ENCODE measurements at places on chromosomes 4 and X.

- no peak for DNase-seq
Observed at GRCh38 chrX:11666952-11667685, 1.4 kb upstream of the ARHGAP6 start.

DNA sequence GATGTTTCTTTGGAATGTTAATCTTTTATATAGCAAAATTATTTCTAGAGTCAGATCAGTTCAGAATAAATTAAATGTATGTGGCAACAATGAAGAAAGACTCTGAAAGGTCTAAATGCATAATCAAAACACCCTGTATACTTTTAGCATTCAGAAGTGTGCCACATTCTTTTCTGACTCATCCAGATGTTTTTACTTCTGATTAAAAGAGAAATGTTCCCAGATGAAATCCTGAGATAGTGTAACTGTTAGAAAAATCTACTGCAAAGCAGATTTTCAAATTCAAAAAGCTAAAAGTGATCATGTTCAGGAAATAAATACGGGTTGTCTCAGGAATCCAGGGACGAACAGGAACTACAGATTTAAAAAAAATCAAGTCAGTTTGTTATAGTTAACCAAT, 241.4 kb downstream of the GRIA3 start:
- DNase-seq = no peak

- peak; percentile 1 for DNase-seq
Observed at GRCh38 chrX:39969099-39969818, 128.5 kb downstream of the BCOR start.

DNA sequence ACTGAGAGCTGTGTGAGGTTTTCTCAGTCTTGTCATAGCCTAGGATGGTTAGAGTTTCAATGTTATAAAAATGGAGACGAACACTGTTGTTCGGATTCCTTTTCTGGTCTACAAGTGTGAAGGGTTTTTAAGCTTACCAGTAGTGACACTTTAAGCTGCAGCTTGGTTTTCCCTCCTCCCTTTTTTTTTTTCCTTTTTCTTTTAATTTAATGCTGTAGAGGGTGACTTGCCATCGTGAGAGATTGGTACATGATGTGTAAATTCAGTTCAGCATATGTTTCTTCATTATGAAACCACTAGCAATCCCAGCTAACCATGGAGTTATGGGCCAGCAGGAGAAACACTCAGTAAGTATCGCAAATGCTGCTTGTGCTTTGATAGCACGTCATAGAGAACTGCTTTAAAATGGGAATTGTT, 165.0 kb downstream of the RAPGEF2 start:
- no peak for DNase-seq

DNA sequence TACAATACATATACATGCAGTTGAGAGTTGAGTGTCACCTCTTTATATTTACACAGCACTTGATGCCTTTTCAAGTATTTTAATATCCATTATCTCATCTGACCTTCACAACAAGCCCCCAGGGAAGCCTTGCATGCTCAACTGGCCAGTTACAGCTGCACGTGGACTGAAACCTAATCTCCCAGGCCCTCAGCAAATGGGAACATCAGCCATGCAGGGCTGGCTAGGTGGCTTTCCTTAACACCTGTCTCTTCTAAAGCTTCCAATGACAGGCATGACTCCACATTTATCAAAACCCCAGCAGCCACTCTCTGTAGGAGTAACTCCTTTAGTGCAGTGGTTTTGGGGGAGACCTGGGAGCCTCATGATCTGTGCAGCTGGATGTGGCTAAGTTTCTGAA, 56.4 kb downstream of the PHKA2 start:
- DNase-seq = no peak

GRCh38 chr4:104489731-104490095, 5.0 kb downstream of the CXXC4 start:
- DNase-seq = no peak

DNA sequence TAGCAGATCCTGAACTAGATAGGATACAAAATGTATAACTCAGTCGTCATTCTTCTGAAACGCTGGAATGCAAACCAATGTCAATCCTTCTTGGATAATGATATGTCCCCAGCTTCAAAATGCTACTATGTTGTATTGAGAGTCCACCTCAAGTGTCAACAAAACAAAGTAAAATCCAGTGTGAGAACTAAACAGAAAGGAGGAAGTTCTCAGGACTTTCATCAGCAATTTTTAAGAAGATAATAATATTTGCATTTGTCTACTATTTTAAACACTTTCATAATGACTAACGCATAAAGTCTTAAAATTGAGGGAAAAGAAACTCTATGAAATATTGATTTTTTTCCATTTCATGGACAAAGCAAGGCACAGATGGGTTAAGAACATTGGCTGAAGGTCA, 36.3 kb downstream of the SOD3 start:
- DNase-seq = no peak

DNA sequence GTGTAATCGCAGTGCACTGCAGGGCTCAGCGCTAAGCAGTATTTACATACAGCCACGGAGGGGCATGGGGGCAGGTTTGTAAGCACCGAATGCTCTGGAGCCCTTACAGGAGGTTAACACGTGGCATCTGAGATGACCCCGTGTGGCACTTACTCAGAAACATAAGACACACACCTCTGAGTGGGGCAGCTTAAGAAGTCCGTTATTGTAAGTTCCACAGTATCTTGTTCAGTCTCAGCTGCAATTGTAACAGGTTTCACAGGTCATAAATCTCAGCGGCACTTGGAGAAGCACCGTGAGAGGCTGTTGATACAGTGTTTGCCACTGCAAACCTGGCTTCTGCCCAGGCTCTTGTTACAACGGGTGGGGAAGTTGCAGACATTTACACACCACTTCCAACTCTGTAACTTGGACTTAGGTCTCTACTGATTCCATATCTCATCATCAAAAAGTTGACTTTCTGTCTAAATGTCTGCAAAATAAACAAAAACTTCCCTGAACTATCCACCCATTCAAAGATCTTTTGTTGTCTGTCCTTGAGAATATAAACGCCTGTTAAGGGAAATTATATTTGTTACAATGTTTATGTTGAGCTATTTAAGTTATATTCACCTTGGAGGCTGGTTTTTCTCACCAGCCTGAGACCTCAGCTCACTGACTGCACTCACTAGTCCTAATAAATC, 10.3 kb downstream of the CPLX1 start:
- no peak for DNase-seq

DNA sequence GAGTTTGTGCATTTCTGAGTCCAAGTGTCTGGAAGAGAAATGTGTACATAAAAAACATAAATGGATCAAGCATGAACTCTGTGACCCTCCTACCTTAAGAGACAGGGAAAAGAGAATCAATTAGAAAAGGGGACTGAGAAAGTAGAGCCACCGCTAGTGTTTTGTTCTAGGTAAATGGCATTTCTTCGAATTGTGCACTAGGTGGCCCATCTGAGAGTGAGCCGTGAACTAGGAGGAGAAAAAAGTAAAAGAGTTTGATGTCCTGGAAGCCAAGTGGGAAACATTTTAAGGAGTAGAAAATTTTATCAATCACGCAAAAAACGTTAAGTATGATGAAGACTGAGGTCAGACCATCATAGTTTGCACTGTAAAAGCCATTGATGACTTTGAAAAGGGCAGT, 55.1 kb downstream of the NAF1 start:
- DNase-seq = no peak

DNA sequence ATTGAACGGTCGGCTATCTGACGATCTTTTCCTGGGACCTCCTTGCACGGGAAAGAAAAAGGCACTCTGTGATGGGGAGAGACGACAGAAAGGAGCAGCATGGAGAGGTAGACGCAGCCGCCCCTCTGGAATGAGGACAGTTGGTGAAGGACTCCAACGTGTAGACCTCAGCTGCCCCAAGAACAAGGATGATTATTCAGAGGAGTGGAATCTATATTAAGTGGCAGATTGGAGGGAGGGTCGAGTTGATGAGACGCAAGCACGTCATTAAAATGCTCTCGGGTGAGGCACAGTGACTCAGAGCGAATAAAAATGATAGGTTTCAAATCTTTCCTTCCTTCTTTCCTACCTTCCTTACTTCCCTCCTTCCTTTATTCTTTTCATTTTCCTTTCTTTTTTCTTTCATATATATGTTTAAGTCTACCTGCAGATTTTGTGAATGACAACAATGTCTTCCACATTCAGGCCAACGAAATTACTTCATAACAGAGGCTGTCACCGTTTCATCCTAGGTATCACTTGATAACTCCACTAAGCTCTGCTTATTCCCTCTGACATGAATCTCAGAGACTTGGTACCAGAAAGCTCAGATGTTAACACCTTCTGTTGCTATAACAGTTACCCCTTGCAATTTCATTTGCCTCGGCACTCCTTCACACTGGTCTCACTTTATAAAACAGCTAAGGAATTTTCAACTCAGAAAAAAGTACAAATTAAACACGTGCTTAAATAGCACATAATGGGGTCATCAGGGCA, 110.0 kb upstream of the PPARGC1A start:
- no peak for DNase-seq

- DNase-seq = no peak
Observed at GRCh38 chr4:4719436-4719835, 140.0 kb upstream of the MSX1 start.

GRCh38 chr4:56786955-56787354, 34.5 kb downstream of the SPINK2 start:
- no peak for DNase-seq

GRCh38 chrX:129690435-129690834, 35.7 kb upstream of the APLN start:
- no peak for DNase-seq

DNA sequence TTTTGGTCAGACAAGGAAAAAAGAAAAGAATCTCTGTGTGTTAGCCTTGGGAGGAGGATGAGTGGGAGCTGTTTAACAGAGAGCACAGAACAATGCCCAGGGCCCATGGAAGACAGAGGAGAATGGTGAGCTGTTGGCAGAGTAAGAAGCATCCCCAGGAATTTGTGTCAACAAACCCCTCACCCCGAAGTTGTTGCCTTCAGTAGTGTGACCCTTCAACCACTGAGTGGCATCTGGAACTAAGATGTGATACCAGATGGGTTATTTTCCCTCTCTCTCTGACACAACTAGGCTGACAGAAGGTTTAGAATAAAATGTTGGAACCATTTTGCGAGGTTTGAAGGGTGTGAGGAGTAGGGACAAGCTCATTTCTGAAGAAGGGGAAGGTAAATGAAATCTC, 25.1 kb downstream of the IGSF1 start:
- DNase-seq = no peak

- no peak for DNase-seq
Observed at GRCh38 chr4:150782311-150782710, 200.4 kb downstream of the MAB21L2 start.

DNA sequence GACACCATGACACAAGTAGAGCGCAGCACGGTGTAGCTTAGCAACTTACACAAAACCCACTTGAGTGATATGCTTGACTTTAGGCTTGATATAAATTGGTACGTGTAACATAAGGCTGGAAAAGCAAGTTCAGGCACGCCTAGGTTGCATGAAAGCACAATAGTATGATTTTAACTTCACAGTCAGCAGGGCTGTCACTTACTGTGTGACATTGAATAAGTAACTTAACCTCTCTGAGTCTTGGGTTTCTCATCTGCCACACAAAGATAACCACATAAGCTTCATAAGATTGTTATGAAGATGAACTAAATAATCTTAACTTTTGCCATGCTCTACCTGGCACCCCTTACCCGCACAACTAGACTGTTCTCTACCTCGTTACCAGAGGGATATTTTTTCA, 9.5 kb downstream of the SRD5A3 start:
- DNase-seq = no peak

- no peak for DNase-seq
Observed at GRCh38 chrX:63967551-63967950, 182.5 kb upstream of the ARHGEF9 start.

- DNase-seq = no peak
Observed at GRCh38 chr4:129231945-129232588, 136.1 kb downstream of the C4orf33 start.

- DNase-seq = no peak
Observed at GRCh38 chr4:1018147-1019020, 7.0 kb downstream of the FGFRL1 start.

GRCh38 chrX:156001001-156001666, 3.6 kb downstream of the IL9R start:
- no peak for DNase-seq

GRCh38 chrX:19760841-19761512, 126.4 kb downstream of the SH3KBP1 start:
- DNase-seq = no peak

GRCh38 chrX:13167481-13168231, 123.2 kb upstream of the FAM9C start:
- no peak for DNase-seq

- DNase-seq = no peak
Observed at GRCh38 chrX:63424063-63424462, 72.9 kb upstream of the SPIN4 start.

DNA sequence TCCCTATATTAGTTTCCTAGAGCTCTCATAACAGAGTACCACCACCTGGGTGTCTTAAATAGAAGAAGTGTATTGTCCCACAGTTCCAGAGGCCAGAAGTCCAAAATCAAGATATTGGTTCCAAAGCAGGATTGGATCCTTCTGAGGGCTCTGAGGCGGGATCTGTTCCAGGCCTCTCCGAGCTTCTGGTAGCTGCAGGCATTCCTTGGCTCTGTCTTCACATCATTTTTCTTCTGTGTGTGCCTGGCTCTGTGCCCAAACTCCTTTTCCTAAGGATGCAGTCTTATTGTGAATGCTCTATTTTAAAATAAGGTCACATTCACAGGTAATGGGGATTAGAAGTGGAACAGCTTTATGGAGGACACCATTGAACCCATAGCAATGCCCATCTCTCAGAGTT, 253.7 kb upstream of the TAPT1 start:
- DNase-seq = no peak

DNA sequence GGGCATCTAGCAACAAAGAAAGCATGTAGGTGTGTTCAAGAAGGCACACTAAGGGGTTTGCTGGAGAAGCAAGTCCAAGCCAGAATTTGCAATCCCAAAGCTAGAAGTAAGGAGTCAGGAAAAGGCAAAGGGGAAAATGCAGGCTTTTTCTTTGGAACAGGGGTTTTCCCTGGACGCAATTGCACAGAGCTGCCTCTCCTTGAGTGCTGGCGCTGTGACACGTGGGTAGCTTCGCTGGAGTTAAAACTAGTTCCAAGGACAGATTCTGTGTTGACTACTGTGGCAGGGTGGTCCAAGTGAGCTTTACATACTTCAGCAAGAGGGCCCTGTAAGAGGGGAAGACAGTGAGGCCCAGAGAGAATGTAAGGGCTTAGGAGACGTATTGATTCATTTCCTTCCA, 277.1 kb downstream of the ADGRA3 start:
- no peak for DNase-seq

- DNase-seq = no peak
Observed at GRCh38 chr4:149741186-149741831, 74.3 kb downstream of the IQCM start.

All from activated naive CD4-positive, alpha-beta T cell treated with Interleukin-2 at 50 U/mL for 16 hours (primary cell).